Stimulated activated CD4-positive, alpha-beta T cell treated with anti-CD3 and anti-CD28 coated beads, Interleukin-12 subunit alpha, Interleukin-12 subunit beta, amount 100 ng/mL, for 48 hours (primary cell): ENCODE measurements at places on chromosomes 5 and 9.

DNA sequence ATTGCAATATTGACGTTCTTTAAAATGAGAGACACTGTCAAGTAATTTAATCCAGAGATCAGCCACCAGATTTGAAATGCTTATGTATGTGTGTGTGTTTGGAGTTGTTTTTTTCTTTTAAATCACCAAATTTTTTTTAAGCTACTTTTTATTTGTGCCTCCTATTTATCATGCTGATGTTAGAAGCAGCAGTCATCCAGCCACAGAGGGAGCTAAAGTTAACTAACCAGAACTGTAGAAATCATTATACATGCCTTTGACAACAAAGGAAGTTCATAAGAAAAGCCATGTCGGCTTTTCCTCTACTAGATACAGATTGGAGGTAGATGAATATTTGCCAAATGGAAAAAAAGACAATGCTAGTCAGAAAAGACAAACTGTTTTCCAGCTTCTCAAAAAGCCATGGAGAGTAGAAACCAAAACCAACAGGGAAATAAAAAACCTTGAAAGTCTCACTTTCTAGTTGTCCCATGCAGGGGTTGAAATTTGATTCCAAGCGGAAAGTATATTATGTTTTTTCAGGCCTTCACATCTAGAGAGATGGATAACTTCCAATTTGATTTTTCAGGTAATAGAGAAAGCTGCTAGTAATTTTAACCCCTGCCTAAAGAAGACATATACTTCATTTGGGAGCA, 4.5 kb downstream of the PURA start:
- DNase-seq, result no peak

DNA sequence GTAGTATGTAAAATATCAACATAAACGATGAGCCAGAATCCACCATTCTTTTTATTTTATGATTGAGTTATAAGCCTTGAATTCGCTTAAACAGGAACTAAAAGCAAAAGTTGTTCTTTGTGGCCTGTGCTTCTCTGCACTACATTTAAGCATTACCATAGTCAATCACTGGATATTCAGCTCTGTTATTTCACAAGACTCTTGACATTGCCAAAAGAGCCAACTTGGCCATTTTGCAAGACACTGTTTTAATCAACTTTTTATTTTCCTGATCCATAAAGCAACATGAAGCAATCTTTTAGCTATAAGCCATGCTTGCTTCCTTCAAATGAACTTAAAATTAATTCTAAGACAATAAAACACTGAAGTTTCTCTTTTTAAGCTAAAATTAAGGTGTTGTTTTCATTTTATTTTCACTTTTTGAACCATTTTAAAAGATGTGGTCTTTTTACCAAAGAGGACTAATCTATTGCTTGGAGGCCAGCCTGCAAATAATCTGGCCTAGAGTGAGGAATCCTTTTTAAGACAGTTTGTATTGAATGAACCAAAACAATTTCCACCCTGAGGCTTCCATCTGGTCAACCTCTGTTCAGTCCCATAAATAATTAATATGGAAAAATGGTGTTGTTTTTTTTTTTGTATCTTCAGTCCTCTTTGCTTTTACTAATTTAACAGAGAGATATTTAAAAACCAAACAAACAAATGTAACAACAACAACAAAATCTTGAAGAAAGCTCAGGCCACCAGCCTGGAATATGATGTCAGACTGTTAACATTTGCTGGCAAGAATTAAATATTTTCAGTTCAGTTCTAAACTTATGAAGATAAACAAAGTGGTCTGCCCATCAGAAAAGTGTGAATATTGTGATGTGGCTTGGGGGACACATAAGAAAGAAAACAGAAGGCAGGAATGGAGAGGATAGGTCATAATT, 274.4 kb downstream of the MARCHF11 start:
- DNase-seq, result no peak

- DNase-seq, result no peak
Observed at GRCh38 chr5:101915554-101915953, 380.5 kb downstream of the SLCO4C1 start.

DNA sequence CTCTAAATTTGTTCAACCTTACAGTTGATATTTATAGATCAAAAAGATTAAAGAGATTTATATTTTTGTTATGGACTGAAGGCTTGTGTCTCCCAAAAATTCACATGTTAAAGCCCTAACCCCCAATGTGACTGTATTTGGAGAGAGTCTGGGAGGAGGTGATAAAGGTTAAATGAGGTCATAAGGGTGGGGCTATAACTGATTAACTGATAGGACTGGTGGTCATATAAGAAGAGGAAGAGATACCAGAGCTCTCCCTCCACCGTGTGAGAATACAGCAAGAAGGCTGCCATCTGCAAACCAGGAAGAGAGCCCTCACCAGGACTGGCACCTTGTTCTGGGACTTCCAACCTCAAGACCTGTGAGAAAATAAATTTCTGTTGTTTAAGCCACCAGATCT, 264.3 kb downstream of the ENC1 start:
- no peak for DNase-seq

DNA sequence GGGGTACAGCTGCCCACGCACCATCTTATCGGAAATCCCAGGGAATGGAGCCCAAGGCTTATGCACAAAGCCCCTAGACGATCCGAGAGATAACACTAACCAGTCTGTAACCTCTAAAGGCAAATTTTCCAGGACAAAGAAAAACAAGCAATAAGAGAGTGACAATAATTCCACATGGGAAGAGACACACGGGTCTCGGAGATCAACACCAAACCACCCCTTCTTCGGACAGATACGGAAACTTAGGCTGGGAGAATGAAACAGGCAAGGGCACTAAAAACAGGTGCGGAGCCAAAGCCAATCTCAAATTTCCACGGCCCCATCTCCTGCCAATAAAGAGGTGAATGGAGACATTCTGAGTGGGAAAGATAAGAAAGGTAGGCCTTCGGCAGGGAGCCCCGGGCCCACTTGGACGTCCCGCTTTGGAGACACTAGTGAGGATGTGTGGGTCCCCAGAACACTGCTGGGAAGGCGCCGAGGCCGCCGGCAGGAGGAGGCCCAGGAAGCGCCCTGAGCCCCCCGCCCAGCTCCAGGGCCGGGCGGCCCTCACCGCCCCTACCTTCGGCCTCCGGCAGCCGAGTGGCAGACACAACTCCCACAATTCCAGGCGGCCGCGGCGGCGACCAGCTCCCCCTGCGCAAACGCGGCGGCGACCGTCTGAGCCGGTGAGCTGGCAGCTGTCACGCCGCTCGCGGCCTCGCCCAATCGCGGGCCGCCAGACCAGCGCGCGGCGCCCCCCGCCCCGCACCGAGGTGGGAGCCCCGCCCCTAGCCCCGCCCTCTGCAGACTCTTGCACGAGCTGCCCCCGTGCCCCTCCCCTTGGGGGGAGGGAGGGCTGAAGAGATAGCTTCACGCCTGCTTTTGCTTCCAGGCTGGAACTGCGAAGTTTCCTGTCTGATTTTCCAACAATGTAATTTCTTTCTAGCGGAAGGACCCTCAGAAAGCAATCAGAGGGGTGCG, at the start of gene SIL1:
Gene SIL1, minus strand, starts transcription at position 659 of the 960 bp plus-strand sequence. CDS start 70,525 bp downstream, outside the sequence.
- peak; percentile 95 for DNase-seq

DNA sequence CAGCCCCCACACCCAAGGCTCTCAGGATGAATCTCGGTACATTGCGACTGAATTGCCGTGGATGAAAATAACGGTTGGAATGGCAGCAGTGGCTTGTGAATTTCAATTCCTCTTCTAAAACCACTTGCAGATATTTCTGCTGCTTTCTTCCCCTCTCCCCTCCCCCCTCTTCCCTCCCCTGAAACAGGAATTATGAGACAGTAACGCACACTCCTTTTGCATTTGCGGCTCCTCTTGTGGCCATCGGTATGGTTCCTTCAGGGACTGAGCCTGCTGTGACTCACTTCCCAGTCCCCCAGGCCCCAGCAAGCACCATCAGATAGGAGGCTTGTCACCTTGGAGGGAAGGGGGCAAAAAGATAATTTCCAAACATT, 9.7 kb downstream of the DCANP1 start:
- no peak for DNase-seq

DNA sequence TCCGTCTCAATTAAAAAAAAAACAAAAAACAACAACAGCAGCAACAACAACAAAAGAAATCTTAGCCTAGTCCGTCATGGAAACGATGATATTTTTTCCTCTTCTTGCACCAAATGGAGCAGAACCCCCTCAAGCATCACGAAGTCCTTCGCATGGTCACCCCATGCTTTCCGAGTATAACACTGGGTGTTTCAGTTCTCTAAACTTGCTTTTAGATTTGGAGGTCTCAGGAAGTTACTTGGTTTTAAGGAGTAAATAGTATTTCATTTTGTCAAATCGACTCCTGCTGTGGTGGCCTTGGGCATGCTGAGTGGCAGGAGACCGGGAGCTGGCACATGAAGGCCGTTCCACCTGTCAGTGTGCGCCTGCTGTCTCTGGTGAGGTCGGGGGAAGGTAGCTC, 118.5 kb upstream of the CACNA1B start:
- no peak for DNase-seq

DNA sequence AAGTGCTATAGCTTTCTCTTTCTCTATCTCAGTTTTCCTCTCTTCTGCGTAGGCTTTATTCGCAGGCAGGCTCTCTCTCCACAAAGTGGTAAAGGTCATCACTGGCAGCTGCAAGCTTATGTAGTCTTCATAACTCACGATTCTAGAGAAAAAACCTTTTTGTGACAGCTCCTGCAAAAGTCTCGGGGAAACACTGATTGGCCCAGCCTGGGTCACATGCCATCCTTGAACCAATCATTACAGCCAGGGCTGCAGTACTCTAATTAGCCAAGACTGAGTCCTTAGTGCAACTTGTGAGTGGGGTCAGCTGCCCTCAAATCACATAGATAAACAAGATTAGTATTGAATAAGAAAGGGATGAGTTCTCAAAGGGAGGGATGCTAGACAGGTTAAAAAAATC, 18.3 kb upstream of the FRMPD1 start:
- no peak for DNase-seq
